ENCODE measurements at places on chromosomes 11 and 22.

- no peak for DNase-seq
Measured at GRCh38 chr11:92453055-92453454, 228.4 kb downstream of the FAT3 start.

DNA sequence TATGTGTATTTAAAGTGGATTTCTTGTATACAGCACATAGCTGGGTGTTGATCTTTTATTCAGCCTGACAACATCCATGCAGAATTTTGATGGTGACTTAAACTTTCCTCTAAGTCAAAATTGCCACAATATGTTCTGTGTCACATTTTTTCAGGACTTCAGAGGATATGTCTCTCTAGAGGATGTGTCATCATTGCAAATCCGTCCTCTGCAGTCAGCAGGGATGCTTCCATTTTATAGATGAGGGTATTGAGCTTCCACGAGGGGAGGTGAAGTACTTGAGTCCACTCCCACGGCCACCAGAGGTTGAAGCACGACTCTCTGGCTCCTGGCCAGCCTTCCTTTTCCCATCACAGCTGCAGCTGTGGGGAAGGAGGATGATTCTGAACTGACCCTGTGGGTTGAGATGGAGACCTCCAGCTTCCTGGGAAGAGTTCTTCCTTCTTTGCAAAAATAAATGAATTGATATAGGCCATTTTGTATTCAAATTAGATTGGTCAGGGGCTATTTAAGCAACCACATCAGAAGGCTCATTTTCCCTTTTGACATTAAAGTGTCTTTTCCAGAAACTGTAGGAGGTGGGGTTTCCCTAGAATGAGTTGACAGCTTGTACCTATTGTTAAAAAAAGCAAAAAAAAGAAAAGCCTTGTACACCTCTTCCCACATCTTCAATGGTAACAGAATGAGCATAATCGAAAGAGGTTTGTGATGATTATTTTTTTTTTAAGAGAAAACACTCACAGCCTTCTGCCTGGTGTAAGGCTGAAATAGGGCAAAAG lies 55.2 kb upstream of the MYEOV start:
- DNase-seq = no peak

- DNase-seq = no peak
Measured at GRCh38 chr22:26445577-26446275, 16.7 kb downstream of the ASPHD2 start.

DNA sequence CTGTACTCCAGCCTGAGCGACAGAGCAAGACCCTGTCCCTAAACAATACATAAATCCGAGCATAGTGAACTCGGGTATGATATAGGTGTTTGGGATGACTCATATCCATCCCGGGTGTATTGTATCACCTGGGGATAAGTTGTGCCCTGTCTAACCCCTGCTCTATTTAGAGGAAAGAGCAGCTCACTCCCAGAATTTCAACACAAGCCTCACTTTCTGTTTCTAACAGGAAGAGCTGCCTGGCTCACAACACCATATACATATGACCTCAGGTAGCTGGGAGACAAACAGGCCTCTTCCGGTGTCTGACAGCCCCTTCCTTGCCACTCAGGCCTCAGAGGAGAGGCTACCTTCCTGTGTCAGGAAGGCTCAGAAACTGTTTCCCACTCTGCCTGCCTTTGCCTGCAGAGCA lies 9.9 kb upstream of the MICALL1 start:
- DNase-seq = no peak

DNA sequence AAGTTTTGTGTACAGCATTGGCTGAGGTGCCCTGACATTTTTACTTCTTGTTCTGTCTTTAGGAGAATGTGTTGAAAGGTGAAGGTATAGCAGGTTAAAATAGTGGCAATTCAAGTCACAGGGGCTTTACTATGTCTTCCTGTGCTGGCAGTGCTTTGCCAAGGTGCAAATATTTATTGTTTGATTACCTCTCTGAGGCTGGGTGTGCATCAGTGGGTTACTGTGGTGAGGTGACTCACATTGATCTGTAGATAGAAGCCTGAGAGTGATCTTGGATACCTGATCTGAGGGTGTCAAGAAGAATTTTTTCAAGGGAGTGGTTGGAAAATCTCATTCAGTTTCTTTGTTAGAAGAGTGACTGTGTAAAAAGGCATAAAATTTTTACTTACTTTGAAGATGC lies 90.0 kb downstream of the ARHGAP42 start:
- DNase-seq = no peak

DNA sequence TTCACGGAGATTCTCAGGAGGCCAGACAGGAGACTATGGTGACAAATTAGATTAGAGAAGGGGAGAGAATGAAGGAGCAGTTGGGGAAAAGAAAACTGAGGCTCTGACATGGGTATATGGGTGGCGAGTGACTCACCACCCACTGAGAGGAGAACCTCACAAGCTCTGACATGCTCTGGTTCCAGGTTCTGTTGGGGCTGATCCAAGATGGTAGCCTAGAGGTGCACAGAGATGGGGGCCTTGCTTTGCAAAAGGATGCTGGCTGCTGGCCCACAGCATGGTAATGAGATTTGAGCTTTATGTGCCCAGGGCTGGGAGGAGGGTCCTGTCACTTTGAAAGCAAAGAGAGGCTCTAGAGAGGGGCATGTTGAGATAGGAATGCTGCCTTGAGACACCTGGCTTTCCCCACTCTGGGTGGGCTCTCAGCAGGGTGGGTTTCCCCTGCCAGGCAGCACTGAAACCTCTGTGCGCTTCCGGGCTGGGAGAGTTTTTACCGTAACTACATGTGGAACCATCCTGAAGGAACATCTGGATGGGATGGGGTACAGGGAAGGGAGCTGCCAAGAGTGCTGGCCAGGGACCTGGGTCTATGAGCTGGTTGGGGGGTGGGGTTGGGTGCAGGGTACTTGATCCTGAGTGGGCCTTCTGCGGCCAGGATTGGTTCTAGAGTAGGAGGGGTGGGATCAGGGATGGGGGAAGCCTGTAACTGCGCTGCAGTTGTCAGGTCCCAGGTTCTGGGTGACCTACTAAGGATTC lies 1.2 kb upstream of the GRK2 start:
- DNase-seq = no peak

DNA sequence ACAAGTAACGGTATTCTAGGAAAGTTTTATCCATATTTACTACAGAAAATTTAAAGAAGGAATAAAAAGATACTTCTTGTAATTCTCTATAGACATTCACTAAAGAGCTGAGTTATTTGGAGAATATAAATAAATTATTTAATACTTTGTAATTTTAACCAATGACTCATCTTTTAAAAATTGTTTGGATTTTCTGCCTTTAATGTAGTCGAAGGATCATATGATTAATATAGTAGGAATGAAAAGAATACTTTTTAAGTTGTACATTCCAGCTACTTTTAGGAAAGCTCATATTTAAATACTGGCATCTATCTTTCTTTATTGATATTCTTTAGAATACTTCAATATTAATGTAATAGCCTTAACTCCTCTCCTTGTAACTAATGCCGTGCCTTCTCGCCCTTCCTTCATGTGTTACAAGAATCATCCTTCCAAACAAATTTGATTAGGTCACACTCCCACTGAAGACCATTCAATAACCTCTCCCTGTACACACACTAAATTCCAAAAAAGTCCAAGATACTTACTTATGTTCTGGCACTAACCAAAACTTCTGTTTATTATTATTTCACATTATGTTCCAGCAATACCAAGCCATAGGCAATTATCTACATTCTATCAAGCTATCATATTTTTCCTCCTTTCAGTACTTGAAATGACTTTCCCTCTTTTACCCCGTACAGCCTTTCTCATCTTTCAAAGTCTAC lies 501.9 kb downstream of the CNTN5 start:
- no peak for DNase-seq

DNA sequence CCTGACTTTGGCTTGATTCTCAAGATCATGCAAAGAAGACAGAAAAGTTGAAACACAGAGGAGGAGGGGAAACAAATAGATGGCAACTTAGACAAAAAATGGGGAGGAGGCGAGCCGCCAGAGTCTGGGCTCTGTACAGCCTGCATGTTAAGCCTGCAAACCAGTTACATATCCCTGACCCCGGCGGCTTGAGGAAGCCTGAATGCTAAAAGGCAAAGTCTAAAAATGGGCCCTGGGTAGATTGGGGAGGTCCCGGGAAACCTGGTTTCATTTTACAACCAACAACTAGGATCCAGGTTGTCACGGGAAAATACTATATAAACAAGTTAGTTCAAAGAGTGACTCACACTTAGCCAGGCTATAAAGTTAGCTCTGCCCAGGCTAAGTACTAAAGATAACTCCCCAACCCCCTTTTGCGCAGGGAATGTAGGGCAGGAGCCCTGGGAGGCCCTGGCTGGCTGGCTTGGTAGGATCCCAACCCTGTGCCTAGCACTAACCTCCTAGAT lies 18.8 kb upstream of the ZBTB16 start:
- DNase-seq = no peak

- no peak for DNase-seq
Measured at GRCh38 chr11:13324709-13325108, 47.1 kb downstream of the BMAL1 start.

- peak; percentile 11 for DNase-seq
Measured at GRCh38 chr11:111454561-111455192, 57.5 kb downstream of the BTG4 start.

GRCh38 chr11:28009996-28010395 lies 98.0 kb downstream of the KIF18A start:
- no peak for DNase-seq

DNA sequence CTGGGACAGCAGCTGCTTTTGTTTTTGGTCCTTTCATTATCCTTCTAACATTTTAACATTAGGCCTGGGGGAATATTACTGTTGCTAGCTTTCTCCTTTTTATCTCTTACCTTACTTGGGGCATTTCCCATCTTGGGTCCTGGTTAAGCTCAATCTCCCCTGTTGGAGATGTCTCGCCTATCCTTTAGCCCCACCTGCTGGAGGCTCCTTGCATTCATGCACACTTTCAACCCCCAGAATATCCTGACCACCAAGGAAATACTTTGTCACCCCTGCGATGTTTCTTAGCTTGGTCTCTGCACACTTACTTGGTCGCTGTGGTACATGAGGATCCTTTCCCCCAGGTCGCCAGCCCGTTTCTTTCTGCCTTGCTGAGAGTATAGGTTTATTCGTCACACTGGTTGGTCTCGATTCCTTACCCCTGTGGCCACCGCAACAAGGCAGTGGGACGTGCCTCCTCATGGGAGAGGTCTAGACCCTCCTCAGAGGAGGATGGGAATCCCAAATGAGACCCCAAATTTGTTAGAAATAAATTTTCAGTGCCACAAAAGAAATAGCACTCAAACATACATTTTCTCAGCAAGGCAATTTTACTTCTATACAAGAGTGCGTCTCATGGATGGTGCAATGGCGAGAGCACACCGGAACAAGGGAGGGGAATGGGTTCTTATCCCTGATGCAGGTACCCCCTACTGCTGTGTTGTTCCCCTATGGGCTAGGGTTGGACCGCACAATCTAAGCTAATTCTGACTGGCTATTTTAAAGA lies 5.4 kb upstream of the TXN2 start:
- no peak for DNase-seq

Data from NCI-H460 (cell line).